ENCODE measurements at places on chromosomes 2 and 18.

DNA sequence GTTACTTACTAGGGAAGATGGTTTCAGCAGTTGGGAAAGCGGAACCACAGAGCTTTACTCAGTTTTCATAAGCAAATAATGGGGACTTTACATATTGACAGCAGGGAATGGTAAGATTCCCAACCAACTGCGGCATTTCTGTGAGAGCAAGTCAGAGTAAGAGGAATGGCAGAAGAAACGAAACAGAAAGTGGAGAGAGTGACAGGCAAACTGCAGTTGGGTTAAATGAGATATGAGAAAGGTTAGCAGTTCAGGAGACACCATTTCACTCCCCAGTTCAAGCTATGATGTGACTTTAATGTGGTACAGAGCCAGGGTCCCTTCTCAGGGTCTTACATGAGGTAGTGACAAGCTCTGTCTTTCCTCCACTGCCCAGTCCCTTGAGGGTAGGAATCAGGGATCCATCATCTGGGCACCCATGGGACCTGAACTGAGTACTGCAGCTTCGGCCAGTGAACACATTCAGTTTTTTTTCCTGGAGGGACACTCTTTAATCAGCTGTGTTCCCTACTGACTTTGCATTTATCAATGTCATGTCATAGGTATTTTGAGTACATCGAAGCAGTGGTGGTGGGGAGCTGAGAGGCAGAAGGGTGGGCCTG lies 33.0 kb upstream of the GREB1 start:
- no peak for DNase-seq

DNA sequence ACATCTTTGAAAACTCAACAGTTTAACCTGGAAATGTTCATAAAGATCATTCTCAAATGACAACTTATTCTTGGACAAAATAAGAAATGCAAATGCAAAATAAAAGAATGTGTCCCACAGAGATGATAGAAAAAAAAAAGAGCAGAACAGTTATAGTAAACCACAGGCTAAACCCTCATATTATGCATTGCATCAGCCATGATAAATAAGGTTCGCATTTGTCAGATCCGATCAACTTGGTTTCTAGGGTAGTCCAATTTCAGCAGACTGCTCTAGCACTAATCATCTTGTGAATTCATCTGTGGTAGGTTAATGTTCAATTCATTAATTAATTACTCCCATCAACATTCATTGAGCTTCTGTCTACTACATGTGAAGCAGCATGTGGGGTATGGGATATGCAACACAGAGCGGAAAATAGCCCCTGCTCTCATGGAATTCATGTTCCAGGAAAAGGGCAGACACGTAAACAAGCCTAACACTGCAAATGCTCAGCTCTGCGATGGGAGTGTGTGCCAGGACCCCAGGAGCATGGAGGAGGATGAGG lies 316.2 kb upstream of the REV1 start:
- no peak for DNase-seq

DNA sequence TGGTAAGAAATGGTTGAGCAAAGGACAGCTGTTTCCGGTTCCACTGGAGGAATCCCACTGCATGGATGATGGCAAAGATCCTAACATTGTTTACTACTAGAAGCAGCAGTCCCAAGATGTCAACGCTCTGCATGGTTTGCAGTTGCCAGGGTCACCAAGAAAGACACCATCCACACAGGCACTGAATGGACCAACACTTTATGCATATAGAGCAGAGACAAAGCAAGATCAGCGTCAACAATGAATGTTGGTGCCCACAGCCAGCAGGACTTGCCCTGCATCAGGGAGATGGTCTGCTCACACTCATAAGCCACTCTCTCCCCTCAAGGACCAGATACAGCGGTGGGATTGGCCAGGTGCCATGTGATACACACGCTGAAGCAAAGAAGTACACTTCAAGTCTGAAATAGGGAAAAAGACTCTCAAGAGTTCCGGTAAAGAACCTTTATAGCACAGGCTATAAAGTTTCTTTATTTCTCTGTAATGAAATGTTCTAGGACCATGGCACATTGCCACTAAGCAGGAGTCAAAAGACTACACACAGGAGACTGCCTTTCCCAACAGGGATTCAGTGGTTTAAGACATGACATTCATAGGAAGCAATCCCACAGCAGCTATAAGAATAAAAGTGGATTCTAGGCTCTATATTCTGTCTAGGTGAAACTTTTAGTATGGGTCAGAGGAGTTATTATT lies 133.2 kb upstream of the EPHA4 start:
- DNase-seq, result no peak

DNA sequence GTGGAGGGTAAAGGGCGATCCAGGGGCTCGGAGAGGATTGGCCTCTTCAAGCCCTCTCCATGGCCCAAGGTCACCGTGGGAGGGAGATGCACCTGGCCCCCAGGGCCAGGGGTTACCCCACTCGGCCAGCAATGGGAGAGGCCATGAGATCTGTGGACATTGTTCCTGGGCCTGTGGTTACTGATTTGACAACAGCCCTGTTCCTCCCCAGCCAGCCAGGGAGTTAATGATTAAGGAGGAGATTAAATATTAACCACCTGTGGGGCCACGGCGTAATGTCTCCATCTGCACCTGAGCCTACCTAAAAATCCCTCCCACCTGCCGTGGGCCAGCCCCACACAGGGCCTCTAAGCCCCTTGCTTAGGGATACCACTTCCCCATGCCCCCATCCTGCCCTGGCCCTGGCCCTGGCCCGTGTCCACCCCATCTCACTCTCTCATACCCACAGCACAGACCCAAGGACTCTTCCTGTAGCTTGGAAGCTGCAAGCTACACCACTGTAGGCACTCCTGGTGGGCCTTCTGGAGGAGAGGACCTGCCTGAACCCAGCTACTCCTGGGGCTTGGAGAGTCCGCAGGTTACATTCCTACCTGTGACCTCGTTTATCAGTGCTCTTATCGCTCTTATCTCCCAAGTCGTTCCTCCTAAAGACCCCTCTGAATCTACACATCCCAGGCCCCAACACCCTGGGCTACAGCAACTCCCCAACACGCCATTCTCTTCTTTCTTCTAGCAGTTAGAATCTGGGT lies 32.1 kb downstream of the ZFP36L2 start:
- DNase-seq, result no peak

Measured in NCI-H1105 (cell line).